ENCODE measurements at places on chromosomes 13 and 19.

DNA sequence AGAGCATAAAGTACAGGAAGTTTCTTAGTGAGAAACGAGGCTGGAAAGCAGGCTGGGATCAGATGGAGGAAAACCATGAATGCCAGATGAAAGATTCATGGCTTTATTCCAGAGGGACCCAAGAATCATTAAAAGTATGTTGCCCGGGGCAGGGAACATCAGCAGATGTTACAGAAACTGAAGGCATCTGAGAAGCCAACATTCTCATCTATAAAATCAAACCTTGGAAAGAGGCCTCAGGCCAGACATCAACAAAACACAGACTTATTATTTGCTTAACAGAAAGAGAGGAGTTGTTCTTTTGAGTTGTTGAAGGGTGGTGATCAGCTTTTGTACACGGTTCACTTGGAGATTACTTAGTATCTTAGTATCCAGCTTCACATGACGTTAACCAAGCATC, 543.6 kb downstream of the RFC3 start:
- H3K4me3 ChIP-seq: no peak overlapping the region
- no peak for DNase-seq
- no peak overlapping the region for H3K27ac ChIP-seq
- H3K36me3 ChIP-seq: no peaks in the 10 kb centered on the region
- no peaks in the 10 kb centered on the region for H3K4me1 ChIP-seq

- no peak overlapping the region for H3K27ac ChIP-seq
- H3K4me3 ChIP-seq: no peak overlapping the region
- peaks cover 10% of the 10 kb centered on the region for H3K27me3 ChIP-seq
- H3K4me1 ChIP-seq: no peaks in the 10 kb centered on the region
- DNase-seq: no peak
Observed at GRCh38 chr13:26230703-26231102, 8.6 kb upstream of the RNF6 start.

DNA sequence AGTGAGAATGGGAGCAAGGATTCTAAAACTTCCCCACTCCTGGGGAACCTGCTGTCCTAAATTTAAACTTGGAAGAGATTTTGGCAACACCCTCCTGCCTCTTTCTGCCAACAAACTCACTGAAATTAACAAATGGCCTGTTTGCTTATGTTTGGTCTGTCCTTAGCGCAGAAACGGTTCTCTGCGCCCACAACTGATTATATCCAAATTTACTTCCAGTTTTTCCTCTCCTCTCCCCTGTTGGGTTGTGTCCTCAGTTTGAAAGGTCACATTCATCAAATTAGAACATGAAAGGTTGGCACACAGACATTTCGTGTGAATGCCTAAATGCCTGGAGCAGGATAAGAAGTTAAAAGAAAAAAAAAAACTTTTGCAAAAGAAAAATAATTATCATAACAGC, 56.4 kb upstream of the MRI1 start:
- no peak overlapping the region for H3K27ac ChIP-seq
- DNase-seq: no peak
- no peaks in the 10 kb centered on the region for H3K4me1 ChIP-seq
- H3K4me3 ChIP-seq: no peak overlapping the region
- peaks cover 12% of the 10 kb centered on the region for H3K27me3 ChIP-seq

DNA sequence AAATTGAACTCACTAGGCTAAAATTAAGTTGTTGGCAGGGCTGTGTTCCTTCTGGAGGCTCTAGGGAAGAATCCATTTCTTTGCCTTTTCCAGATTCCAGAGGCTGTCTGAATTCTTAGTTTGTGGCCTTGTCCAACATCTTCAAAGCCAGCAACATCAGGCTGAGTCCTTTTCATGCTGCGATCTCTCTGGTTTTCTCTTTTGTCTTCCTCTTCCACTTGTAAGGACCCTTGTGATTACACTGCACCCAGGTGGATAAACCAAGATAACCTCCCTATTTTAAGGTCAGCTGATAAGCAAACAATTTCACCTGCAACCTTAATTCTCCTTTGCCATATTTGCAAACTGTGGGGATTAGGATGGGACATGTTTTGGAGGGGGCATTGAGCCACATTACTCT, 11.5 kb downstream of the UTP14C start:
- no peaks in the 10 kb centered on the region for H3K27me3 ChIP-seq
- no peak overlapping the region for H3K27ac ChIP-seq
- no peak overlapping the region for H3K4me3 ChIP-seq
- peaks cover 10% of the 10 kb centered on the region for H3K36me3 ChIP-seq
- no peak for DNase-seq

DNA sequence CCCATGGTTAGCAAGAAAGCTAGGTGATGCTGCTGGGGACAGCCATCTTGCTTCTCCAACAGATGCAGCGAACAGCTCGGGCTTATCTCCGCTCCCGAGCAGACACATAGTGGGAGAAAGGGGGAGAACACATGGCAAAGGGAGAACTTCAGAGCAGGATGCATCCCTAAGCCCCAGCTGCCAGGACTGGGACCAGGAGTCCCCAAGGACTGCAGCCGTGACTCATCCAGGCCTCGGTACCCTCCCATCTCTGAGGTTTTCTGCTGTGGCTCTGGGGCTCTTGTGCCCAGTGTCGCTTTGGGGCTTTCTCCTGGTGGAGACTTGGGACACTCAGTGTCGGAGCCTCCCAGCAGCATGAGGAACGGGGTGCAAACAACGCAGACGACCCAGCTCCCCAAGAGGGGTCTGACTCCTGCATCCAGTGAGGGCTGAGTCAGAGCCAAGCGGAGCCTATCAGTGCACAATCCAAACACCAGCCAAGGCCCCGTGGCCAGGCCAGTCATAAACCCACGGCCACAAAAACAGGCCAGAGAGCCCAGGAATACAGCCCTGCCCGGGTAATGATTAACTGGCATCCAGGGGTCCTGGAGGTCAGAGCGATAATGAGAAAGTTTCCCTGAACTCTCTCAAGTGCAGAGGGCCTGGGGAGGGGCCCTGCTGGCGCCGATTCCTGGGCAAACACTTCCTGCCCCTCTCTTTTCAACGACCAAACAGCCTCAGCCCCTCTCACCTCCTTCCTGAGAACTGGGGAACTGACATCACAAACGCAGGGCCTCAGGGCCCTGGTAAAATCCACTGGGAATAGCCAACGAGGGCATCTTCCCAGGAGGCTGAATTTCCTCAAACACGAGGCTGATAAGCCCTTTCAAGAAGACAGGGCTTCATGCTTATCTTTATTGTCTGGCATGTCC, 202.9 kb downstream of the USP12 start:
- no peak overlapping the region for H3K27ac ChIP-seq
- H3K4me3 ChIP-seq: no peak overlapping the region
- no peaks in the 10 kb centered on the region for H3K36me3 ChIP-seq

GRCh38 chr13:113650731-113651148, 7.3 kb downstream of the ATP4B start:
- H3K27me3 ChIP-seq: no peaks in the 10 kb centered on the region
- peaks cover 4% of the 10 kb centered on the region for H3K4me1 ChIP-seq
- DNase-seq: no peak
- no peak overlapping the region for H3K4me3 ChIP-seq
- H3K36me3 ChIP-seq: no peaks in the 10 kb centered on the region

- no peaks in the 10 kb centered on the region for H3K4me1 ChIP-seq
- no peak for DNase-seq
- no peak overlapping the region for H3K27ac ChIP-seq
- no peaks in the 10 kb centered on the region for H3K36me3 ChIP-seq
- no peak overlapping the region for H3K4me3 ChIP-seq
Observed at GRCh38 chr13:75489502-75490263, 7.7 kb upstream of the TBC1D4 start.

DNA sequence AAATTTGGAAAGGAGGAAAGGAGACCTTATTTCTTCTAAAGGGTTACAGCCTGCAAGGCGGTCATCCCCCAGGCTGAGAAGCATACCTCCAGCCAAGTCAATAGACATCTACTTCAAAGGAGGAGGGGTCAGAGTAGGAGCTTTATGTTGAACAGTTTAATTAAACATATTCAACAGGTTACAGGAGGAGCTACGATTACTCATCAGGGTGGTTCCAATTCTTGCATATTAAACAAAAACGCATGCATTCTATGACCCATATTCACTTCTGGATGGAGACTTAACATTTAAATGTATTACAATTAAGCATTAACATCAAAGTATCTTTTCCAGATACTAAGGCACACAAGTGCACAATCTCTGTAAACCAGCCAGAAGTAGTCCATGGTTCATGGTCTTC, 1955.0 kb downstream of the PCDH9 start:
- DNase-seq: no peak
- no peaks in the 10 kb centered on the region for H3K36me3 ChIP-seq
- no peak overlapping the region for H3K4me3 ChIP-seq
- no peak overlapping the region for H3K27ac ChIP-seq
- no peaks in the 10 kb centered on the region for H3K27me3 ChIP-seq

DNA sequence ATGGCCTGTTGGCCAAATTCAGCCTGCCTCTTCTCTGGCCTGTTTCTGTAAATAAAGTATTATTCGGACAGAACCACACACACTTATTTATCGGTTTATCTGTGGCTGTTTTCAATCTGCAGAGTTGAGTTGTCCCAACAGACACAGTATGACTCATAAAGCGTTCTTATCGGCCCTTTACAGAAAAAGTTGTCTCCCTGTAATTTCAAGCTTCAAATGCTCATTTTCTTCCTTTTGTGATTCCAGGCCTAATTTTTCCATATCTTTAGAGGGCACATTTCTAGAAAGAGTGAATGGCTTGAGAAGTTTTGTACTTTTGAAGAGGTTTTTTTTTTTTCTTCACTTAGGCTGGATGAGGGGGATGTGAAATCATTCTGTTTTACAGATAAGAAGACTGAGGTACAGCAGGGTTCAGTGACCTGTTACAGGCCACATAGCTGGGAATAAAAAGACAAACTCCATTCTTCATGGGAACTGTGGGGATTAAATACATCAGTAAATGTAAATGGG, 440.9 kb downstream of the TSHZ3 start:
- no peak for DNase-seq
- H3K27ac ChIP-seq: no peak overlapping the region
- H3K36me3 ChIP-seq: no peaks in the 10 kb centered on the region

- DNase-seq: no peak
- H3K27ac ChIP-seq: no peak overlapping the region
- no peaks in the 10 kb centered on the region for H3K4me1 ChIP-seq
- H3K4me3 ChIP-seq: no peak overlapping the region
Observed at GRCh38 chr13:86689911-86690310, 890.7 kb upstream of the SLITRK6 start.

DNA sequence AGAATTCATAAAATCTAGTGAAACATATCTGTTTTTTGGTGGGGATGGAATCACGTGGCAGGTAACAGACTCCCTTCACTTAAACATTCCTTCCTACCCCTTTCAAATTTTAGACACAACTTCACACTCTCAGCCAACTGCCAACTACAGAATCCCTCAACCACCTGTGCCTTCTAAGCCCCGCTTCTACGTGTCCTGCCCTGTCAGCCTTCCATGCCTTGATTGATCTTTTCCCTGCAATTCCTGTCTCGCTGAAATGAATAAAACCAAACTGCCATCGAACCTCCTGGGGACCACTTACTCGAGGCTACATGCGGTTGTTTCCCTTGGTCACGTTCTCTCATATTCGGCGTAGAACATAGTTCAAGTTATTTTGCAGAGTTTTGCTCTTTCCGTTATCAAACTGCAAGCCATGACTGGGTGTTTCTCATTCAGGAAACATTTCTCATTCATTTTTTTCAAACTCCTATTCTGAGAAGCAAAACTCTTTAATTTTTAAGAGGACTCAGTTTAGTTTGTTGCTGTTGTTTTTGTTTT, 1.1 kb downstream of the ZNF625 start:
- no peaks in the 10 kb centered on the region for H3K27me3 ChIP-seq
- peaks cover 5% of the 10 kb centered on the region for H3K36me3 ChIP-seq
- H3K4me1 ChIP-seq: peaks cover 7% of the 10 kb centered on the region
- H3K27ac ChIP-seq: no peak overlapping the region
- peak overlapping the region; percentile 93 for H3K4me3 ChIP-seq

- no peaks in the 10 kb centered on the region for H3K27me3 ChIP-seq
- peaks cover 56% of the 10 kb centered on the region for H3K4me1 ChIP-seq
- peak overlapping the region; percentile 83 for H3K4me3 ChIP-seq
- DNase-seq: peak; percentile 27
- peaks cover 10% of the 10 kb centered on the region for H3K36me3 ChIP-seq
Observed at GRCh38 chr13:50916701-50917184, 7.2 kb downstream of the RNASEH2B start.

GRCh38 chr19:13152974-13153568, 2.9 kb downstream of the IER2 start:
- H3K27ac ChIP-seq: peak overlapping the region; percentile 96
- no peaks in the 10 kb centered on the region for H3K27me3 ChIP-seq
- peak overlapping the region; percentile 84 for H3K4me3 ChIP-seq

DNA sequence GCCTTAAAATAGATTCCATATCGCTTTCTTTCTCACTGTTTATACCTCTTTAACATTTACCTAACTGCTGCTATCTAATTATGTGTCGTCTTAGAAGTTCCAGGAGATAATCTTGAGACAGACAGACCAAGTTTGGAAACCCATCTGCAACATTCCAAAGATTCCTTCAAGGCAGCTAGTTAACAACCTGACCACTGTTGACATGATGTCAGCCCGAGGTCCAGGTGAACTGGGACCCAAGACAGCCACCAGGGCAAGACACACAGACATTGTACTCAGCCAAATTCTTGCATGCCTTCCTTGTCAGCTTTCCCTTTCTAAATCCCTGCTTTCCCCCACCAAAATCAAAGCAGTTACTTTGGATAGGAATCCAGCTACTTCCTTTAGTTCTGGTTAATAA, 1476.5 kb upstream of the PRR20A start:
- no peak overlapping the region for H3K4me3 ChIP-seq
- H3K36me3 ChIP-seq: no peaks in the 10 kb centered on the region
- no peaks in the 10 kb centered on the region for H3K27me3 ChIP-seq
- no peak overlapping the region for H3K27ac ChIP-seq

GRCh38 chr13:29710511-29710910, 115.0 kb upstream of the SLC7A1 start:
- no peak overlapping the region for H3K4me3 ChIP-seq
- H3K36me3 ChIP-seq: no peaks in the 10 kb centered on the region
- no peaks in the 10 kb centered on the region for H3K4me1 ChIP-seq
- DNase-seq: no peak
- H3K27ac ChIP-seq: no peak overlapping the region
- peaks cover 9% of the 10 kb centered on the region for H3K27me3 ChIP-seq

DNA sequence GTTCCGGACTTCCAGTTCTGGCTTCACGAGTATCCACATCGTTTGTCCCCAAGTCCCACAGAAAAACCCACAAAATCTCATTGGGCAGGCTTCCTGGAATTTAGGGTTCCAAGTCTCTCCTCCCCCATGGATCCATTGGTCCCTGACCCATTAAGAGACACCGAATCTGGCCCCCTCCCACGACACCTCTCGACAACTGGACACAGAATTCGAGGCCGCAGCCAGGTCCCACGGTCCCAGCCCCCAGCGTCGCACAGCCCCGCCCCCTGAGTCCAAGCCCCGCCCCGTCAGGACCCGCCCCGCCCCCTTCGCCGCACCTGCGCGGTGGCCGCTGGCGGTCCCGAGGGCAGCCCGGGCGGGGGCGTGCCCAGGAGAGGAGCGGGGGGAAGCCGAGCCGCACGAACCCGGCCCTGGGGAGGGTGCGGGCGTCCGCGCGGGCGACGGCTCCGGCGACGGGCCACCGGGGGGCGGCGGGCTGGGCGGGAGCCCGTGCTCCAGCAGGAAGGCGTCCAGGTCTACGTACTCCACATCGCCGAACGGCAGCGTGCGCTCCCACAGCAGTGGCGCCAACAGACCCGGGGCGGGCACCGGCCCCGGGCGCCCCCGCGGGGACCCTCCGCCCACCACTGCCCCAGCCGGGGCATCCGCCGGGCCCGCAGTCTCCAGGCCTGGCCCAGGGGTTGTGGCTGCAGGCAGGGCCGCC, 1.8 kb downstream of the DBP start:
- no peaks in the 10 kb centered on the region for H3K27me3 ChIP-seq
- H3K4me3 ChIP-seq: peak overlapping the region; percentile 96
- H3K4me1 ChIP-seq: peaks cover 38% of the 10 kb centered on the region
- H3K36me3 ChIP-seq: peaks cover 12% of the 10 kb centered on the region

- H3K36me3 ChIP-seq: peaks cover 5% of the 10 kb centered on the region
- no peak for DNase-seq
- no peaks in the 10 kb centered on the region for H3K27me3 ChIP-seq
- peaks cover 23% of the 10 kb centered on the region for H3K4me1 ChIP-seq
Observed at GRCh38 chr19:16472992-16473391, 1.2 kb upstream of the EPS15L1 start.
